ENCODE measurements at places on chromosomes 13 and 19.
A peak's percentile ranks its signal among the peaks of the same experiment; 100 is the strongest.

DNA sequence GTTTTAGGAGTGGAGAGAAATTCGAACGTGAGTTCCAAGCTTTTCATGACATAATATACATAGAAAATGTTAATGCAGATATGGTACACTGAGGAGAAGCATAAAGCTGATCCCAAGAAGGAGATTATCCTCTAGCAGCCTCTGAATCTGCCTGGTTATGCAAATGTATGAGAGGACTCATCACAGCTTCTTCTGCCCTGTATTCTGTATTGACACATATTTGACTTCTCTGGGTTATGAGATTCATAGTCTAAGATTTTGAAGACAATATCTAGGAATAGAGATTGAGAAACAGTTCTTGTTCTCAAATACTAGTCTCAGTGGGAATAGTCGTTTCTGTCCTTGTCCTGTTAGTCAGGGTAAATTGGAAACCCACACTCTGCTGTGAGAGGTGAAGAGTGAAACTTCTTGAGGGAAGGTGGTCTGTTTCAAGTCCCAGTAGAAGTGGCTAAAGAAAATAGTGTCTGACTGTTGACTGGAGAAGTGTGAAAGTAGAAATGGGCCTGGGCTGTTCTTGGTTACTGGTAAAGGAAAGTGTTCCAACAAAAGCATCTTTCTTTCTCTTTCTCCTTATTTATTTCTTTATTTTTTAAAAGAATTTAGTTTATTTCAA, 1356.6 kb downstream of the SLITRK5 start:
- no peak for DNase-seq

DNA sequence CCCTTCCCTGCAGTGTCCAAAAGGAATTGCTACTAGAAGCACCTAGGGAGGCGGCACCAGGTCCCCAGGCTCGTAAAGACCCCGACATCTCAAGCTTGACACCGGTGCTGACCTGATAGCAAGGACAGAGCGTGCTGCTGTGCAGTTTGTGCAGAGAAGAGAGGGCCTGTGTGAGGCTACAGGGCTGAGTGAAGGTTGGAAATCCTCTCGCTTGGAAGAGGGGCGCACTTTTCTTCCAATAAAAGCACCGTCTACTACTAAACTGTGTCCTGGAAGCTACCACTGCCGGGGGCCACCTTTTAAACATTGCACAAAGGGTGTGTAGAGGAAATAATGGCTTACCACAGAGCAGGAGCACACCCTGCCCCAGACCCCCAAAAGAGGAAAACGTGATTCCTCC, 11.0 kb downstream of the TMEM272 start:
- DNase-seq: no peak

DNA sequence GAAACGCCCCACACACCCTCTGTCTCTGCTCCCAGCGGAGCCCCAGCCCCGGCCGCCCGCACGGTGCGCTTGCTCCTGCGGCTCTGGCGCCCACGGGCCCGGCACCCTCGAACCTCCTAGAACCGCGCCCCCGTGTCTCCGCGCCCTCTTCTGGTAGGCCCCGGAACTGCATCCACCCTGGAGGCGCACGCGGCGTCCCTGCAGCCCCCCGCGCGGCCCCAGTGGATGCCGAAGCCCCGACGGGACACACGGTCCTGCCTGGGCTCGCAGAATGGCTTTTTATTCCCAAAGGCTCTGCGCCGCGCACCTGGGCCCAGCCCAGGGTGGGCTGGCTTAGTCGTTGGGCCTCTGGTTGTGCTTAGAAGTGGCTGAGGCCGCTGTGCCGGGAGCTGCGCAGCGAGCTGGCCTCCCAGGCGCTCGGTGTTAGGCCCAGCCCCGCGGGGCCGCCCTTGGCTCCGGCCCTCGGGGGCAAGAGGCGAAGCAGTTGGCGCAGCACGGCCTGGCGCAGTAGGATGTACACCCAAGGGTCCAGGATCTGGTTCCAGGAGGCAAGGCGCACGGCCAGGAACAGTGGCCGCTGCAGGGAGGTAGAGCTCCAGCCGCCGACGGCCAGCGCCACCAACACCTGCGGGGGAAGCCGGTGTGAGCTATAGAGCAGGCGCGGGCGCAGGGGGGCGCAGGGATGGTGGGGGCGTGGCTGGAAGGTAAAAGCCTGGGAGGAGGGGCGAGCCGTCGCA, 2.8 kb downstream of the PTGER1 start:
- peak; percentile 86 for DNase-seq

GRCh38 chr19:50838239-50838638, 4.9 kb upstream of the KLK15 start:
- DNase-seq: no peak

GRCh38 chr19:43465468-43466120, at the start of gene LYPD3:
TSS of gene LYPD3 (minus strand) at chr19:43465608. CDS start at chr19:43465571, 37 bp downstream.
- DNase-seq: peak; percentile 76

- no peak for DNase-seq
Measured at GRCh38 chr13:91361755-91362271, 14.3 kb downstream of the MIR17HG start.

- peak; percentile 52 for DNase-seq
Measured at GRCh38 chr19:58033741-58034476, at the start of gene ZSCAN1. TSS of gene ZSCAN1 (plus strand) at chr19:58034025. CDS start at chr19:58037837, 3,812 bp downstream.

DNA sequence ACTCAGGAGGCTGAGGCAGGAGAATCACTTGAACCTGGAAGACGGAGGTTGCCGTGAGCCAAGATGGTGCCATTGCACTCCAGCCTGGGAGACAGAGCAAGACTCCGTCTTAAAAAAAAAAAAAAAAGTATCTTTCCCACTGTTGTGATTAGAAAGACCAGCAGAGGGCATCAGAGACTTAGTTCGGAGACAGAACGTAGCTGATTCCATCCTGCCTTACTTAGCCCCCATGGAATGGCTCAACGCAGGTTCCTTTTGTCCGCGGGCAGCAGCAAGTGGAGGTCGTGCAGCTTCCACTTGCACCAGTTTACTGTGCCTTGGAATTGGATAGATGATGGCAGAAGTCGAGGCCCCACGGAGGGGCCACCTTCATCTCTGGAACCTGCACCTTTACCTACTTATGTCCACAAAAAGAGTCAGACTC, 8.1 kb downstream of the TIMM29 start:
- peak; percentile 77 for DNase-seq

DNA sequence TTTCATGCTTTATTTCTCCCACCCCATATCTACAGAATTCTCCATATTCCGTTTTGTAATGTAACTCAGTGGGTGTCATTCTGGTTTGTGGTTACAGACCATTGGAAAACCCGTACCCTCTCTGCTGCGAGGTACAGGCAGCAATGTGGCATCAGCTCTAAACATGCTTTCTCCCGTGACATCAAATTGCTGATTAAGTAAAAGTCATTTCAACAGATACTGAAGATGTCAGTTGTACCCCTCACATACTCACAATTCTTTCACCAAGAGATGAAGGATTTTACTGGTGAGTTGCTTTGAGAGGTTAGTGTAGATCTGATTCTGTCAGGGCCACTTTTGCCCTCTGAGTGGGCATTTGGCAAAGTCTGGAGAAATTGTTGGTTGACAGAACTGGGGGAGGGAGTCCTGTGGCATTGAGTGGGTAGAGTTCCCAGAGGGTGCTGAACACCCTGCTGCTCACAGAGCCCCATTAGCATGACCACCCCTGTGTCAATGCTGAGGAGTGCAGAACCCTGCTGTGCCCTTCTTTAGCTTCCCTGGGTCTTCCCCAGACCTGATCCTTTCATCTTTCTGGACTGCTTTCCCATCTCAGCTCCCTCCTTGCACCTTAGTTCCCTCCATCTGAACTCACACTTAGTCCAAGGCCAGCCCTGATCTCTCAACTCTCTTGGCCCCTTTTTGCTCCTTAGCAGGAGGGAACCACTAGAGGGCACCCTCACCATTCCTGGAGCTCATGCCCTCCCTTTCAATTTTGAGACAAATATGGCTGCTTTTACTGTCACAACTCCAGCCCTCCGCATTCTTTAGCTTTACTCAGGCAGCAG, 39.9 kb upstream of the CEACAM8 start:
- DNase-seq: peak; percentile 17

DNA sequence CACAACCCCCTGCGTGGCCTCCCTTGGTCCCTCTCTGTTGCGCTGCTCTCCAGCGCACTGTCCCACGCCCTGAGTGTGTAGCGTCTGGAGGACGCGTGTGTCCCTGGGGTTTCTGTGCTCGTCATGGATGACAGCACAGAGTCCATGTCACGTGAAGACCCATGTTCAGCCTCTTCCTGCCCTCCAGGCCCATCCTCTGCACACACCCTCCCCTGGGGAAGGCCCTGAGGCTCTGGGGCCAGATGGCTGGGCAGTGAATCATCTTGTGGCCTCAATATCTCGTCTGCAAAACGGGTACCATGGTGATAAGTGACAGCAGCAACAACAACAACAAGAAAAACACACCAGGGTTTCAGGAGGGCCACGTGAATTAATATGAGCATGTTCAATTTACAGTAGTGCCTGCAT, 71.5 kb upstream of the ARHGEF7 start:
- DNase-seq: peak; percentile 34

- DNase-seq: no peak
Measured at GRCh38 chr13:41675306-41675705, 218.0 kb downstream of the RGCC start.

DNA sequence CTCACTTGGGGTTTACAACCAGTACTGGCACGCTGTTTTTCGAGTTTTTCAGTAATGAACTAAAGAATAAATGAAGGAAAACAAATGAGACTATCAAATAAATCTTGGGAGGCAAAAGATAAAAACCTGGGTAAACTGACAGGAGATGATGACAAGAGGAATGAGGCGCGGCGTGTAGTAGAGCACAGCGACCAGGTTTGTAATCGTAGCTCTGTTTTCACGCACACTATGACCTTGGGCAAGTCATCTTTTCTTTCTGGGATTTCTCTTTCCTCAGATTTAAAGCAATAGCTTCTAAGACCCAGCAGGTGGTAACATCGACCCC, 419 bp downstream of the MRPS31 start:
- DNase-seq: no peak

DNA sequence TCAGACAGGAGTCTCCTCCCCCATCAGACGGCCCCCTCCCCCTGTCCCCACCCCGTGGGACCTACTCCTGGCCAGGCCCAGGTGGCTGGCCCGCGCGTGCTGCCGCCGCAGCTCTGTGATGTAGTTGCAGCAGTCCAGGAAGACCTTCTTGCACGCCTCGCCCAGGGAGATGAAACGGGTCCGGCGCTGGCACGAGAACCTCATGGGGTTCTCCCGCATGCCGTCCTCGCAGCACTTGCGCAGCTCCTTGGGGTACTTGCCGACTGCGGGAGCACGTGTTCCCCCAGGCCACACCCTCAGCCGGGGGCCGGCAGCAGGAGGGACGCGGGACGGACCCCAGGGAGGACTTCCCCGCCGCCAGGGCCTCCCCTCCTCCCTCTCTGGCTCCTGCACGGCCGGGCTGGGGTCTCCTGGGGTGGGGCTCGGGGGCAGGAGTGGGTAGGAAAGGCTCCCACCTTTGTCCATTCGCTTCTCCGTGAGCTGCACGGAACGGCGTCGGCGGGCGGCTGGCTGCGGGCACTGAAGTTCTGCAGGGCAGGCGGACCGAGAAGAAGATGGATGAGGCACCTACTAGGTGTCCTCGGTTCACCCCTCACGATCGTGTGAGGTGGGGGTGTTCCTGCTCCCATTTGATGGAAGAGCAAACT, 13.3 kb downstream of the C3 start:
- DNase-seq: no peak

DNA sequence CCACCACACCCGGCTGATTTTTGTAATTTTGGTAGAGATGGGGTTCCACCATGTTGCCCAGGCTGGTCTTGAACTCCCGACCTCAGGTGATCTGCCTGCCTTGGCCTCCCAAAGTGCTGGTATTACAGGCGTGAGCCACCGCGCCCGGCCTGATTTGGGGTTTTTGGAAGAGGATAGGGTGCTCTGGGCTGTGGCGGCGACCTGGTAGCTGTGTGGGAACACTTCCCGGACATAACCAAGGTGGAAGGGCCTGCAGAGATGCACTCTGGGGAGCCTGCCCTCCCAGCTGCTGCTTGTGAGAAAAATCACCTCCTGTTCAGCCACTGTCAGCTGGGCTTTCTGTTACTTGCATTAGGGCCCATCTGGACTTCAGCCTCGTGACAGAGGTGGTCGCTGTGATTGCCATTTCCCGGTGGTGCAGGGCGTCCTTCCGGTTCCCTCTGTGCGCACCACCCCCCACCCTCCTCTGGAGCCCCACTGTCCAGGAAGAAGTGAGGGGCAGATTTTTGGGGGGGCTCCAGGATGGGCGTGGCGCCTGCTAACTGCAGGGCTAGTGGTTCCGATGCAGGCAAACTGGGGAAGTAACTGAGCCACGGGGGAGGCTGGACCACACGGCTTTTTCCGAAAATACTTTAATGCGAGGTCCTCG, 7.5 kb downstream of the IL4I1 start:
- no peak for DNase-seq

DNA sequence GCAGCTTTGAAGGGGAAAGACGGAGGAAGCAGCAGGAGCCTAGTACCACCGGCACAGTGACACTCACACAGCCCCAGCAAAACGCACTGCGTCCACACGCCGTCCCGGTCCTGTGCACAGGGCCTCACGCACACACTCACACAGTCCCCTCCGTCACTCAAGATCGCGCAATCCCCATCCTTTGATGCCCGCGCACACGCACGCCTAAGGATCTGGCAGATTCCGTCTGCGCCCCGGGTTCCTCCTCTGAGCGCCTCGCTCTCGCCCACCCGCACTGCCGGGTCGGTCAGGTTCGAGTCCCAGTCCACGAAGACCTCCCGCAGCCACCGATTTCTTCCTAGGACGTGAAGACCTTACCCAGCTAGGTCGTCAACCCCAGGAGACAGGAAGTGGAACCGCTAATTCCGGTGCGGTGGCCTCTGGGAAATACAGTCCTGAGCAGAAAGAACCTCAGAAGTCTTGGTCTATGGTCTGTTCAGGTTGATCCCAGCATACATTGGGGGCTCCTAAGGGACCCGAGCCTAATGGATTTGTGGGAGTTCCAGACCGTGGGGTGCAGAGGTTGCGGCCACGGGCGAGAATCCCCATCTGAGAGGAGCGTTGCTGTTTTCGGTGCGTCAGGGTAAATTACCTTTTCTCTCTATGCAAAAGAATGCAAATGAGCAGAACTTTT, at the start of gene ZNF780B:
Gene ZNF780B, minus strand, starts transcription at position 400 of the 673 bp plus-strand sequence. CDS start 5,899 bp downstream, outside the sequence.
- DNase-seq: peak; percentile 64

- DNase-seq: no peak
Measured at GRCh38 chr13:30722361-30722760, 13.0 kb upstream of the ALOX5AP start.

GRCh38 chr19:33580645-33581037, 41.1 kb upstream of the CHST8 start:
- DNase-seq: no peak

DNA sequence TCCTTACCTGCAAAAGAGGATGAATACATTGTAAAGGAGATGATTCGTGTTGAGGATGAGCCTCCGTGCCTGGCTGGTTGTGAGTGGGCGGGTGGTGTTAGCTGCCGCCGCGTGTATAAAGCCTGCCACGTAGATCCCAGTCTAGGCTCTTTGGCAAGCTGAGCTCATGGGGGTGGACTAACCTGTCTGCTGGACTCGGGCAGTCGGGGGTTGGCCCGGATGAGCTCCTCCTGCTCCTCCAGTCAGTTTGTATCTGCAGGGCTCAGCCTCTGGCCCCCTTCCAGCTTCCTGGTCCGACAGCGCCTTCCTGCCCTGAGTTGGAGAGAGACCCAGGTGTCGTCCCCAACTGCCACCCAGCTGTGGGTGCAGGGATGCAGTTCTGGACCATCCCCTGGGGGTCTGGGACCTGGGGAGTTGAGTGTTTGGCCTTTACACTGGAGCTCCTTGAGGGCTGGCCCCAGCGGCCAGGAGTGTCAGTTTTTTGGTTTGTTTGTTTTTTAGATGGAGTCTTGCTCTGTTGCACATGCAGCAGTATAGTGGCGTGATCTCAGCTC, 20.9 kb downstream of the TECR start:
- DNase-seq: no peak
